Panc1 (cell line): ENCODE measurements at places on chromosomes 11 and 22. TPM values are rescaled to one million over a fixed set of nuclear protein-coding genes. Genes with fewer than 3 reads are reported as not detected.

Gene CECR2
- total RNA-seq, result 3.6 TPM

Gene KRTAP5-9
- not detected for total RNA-seq

Gene MYOD1
- not detected for total RNA-seq

Gene IGSF9B
- 2.2 TPM for total RNA-seq

Gene MRGPRX4
- total RNA-seq, result not detected

GRCh38 chr11:116778556-116778955, 5.8 kb upstream of the BUD13 start:
- peaks cover 44% of the 10 kb centered on the region for H3K36me3 ChIP-seq
- H3K4me3 ChIP-seq, result no peak overlapping the region
- no peak for DNase-seq
- peaks cover 7% of the 10 kb centered on the region; the same call in 1 of the 2 replicates for H3K4me1 ChIP-seq
- H3K27me3 ChIP-seq, result no peaks in the 10 kb centered on the region

DNA sequence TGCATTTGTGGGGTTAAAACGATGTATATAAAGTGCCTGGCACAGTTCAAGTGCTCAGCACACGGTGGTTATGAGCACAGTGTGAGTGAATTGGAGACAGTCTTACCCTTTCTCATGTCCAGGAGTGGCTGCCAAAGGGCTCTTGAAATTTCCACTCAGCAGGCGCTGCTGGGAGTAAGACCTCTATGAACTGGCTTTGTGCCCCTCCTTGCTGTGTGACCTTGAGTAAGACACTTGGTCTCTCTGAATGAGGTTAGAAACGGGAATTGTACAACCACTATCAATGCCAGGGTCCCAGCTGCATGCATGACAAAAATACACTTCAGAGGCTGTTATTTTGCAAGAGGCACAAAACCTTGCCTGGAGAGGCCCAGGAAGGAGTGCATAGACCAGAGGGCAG, 86.6 kb downstream of the TSPAN18 start:
- no peak for DNase-seq
- H3K36me3 ChIP-seq, result no peaks in the 10 kb centered on the region
- no peak overlapping the region for H3K27ac ChIP-seq
- H3K4me3 ChIP-seq, result no peak overlapping the region

- H3K27ac ChIP-seq, result no peak overlapping the region
- peaks cover 15% of the 10 kb centered on the region for H3K4me1 ChIP-seq
- no peak for DNase-seq
These were observed 12.4 kb downstream of the C1QTNF6 start for GRCh38 chr22:37175414-37176281.

GRCh38 chr22:37021710-37022482, 2.4 kb downstream of the MPST start:
- peak; percentile 17 for DNase-seq
- H3K27ac ChIP-seq, result no peak overlapping the region
- H3K4me1 ChIP-seq, result 0 out of 2 replicates have a peak, but pooled peaks cover 2% of the 10 kb centered on the region
- H3K36me3 ChIP-seq, result no peaks in the 10 kb centered on the region
